ENCODE measurements at places on chromosomes 16 and 17. TPM values are rescaled to one million over a fixed set of nuclear protein-coding genes. Genes with fewer than 3 reads are reported as not detected.

Gene MEOX1
- total RNA-seq: not detected

DNA sequence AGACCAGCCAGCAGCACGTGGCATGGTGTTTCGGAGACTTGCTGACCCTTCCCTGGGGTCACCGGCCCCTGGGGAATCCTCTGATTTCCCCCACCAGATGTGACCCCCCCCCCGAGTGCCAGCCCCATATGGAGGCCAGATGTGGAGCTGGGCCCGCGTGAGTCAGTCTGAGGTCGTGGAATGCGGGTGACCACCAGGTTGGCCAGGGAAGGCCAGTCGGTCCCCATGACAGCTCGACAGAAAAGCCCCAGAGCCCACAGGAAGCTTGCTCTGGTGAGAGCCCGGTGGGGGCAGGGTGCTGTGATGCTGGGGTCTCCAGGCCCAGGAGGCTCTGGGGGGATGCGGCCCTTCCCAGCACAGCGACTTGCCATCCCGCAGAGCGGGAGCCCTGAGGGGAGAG lies 209.0 kb downstream of the NTN1 start:
- no peak for DNase-seq

DNA sequence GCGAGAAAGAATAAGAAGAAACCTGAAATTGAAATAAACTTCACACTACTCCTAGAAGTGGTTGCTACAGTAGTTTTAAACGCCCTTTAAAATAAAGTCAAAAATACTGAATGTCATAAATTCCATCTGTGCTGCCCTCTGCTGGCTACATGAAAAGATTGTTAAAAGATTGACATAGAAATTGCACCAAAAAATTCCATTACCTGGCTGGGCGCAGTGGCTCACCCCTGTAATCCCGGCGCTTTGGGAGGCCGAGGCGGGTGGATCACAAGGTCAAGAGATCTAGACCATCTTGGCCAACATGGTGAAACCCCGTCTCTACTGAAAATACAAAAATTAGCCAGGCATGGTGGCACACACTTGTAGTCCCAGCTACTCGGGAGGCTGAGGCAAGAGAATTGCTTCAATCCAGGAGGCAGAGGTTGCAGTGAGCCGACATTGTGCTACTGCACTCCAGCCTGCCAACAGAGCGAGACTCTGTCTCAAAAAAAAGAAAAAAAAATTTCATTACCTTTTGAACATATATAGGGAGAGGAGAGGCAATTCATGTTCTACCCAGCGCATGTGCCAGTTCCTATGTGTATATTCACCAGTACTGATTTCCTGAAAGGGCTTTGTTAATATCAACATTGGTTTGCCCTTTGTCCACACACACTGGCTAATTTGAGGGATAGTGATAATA lies 36.5 kb downstream of the CYTH1 start:
- no peak for DNase-seq

DNA sequence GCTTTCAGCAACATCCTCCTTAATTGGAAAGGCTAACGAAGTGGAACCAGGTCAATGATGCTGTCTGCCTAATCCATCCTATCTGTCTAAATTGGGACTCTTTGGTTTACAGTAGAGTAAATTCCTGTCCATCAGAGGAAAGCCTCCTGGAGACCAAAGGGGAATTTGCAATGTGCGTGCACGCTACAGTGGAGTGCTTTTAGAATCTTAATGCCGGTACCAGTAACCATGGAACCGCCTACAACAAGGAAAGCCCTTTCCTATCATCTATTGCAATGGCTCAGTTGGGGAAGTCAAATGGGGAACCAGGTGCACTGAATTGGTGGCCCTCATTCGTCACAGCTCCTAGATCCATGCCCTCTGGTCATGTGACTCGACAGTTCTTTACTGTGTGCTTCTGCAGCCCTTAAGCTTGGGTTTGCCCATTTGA lies 110.1 kb downstream of the XYLT1 start:
- DNase-seq: no peak

DNA sequence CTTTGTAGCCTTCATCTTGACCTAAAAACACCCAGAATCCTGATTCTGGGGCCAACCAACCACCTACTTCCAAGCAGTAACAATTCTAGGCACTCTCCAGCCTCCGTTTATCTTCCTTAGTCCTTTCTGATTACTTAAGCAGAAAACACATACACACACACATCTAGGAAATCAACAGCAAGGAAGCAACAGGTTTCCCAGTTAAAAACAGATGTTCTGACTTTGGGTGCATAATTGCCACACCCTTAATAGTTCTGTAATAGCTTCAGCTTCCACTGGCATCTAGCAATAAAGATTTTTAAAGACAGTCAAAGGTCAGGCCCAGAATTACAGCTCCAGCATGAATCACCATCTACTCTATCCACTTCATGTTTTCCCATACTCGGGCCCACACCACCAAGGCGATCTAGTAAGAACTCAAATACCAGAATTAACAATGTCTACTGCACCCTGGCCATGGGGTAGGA lies 2.6 kb downstream of the ARHGAP17 start:
- no peak for DNase-seq

Data from HT1080 (cell line).